ENCODE measurements at places on chromosomes 5 and 9. TPM values are rescaled to one million over a fixed set of nuclear protein-coding genes. Genes with fewer than 3 reads are reported as not detected.

The MFAP3 gene
- 68.5 TPM for total RNA-seq

The LCNL1 gene
- not detected for total RNA-seq

The OR1Q1 gene
- not detected for total RNA-seq

The NTNG2 gene
- total RNA-seq, result 1.9 TPM

The ALDH1A1 gene
- total RNA-seq, result not detected

The AQP7 gene
- not detected for total RNA-seq
